Dermis blood vessel endothelial cell (primary cell): ENCODE measurements at places on chromosomes 4 and X. TPM values are rescaled to one million over a fixed set of nuclear protein-coding genes. Genes with fewer than 3 reads are reported as not detected.

- no peak for DNase-seq
Observed at GRCh38 chrX:13482746-13483541, 86.5 kb upstream of the EGFL6 start.

- no peak for DNase-seq
Observed at GRCh38 chr4:110977554-110977953, 354.7 kb upstream of the PITX2 start.

DNA sequence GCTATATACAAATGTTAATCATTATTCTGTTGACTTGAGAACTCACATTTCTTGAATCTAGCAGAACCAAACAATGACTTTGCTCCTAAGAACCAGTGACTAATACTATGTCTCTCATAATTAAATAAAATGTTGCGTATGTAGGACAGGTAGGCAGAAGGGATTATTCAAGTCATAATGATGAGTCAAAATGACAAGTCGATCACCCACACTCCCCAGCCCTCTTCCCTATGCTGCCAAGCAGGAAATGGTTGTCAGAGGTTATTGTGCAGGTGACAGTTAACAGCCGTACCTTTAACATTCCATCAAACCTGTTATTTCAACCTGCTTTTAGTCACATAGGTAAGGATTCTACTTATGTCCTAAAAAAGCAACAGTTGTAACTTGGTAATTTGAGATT is 22.0 kb upstream of the STK26 start:
- no peak for DNase-seq

Gene FAM53A
- 1.1 and 2.4 TPM in 2 replicates for total RNA-seq

Gene CFAP299
- 0.34 TPM in 1 of 2 replicates, not detected in the other for total RNA-seq
